CD4-positive, alpha-beta T cell treated with Interleukin-12 subunit alpha and Interleukin-12 subunit beta, for 1 hour (primary cell): ENCODE measurements at places on chromosomes 1 and 21.

- DNase-seq, result no peak
Measured at GRCh38 chr21:22961258-22961657, 1963.0 kb downstream of the NCAM2 start.

DNA sequence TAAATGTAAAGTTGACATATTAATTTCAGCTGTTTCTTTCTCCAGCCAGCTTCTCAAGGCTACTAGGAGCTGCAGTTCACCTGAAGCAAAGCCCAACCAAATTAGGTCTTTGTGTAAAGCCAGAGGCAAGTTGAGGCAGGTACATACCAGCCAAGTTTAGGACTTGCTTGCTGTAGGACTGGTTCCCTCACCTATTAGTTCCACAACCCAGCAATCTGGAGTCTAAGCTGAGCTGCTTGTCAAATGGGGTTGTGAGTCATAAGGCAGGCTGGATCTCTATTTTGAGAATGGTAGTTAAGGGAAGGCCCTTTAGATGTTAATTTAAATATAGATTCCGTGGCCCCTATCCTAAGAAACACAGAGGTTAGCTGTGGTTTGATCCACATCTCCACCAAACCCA lies 7.6 kb upstream of the FLG2 start:
- no peak for DNase-seq

GRCh38 chr1:87333692-87334347 lies 5.1 kb downstream of the LMO4 start:
- DNase-seq, result peak; percentile 46

DNA sequence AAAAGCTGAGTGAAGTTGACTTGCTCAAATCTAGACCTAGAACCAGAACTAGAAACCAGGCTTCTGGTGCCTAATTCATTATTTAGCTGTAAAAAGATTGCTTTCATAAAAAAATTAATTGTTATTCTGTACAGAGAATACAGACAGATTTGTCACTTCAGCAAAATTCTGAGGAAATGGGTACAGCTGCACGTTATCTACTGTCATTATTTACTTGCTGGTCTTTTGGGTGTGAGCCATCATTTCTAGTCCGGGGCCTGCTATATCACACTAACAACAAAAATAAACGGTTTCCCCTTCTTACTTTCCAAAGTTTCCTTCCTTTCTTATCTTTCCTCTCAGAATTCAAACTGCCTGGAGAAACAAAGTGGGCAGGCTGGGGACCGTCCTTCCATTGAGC lies 68.3 kb downstream of the PTGER3 start:
- DNase-seq, result no peak

DNA sequence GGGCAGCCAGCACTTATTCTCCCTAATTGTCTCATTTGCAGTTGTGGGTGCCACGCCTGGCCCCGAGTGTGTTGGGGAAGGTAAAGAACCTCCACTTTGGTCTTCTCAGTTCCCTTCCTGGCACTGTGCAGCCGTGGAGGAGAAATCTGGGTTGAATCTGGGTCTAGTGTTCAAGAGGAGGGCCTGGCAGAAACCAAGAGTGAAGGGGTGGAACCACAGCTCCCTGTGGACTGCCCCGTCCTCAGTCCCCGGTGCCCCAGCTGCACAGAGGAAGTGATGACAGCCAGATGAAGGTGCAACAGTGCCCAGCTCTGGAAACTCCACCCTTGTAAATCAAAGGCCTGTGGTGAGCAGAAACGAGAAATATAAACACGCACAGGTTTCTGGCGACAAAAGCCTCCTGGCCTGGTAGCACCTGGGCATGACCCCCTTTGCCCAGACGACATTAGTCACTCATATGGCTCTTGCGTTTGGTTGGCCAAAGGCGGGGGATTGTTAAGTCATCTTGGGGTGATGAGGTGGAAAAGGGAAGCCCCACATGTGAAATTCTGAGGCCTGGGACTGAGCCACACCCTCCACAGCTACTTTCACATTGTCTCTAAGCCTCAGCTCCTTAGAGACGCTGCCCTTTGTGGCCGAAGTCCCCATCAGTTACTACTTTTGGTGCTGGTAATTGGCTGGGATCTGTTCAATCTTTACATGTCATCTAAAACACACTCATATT lies 4.2 kb upstream of the ECE1 start:
- DNase-seq, result peak; percentile 95

GRCh38 chr1:147492207-147492606 lies 49.1 kb upstream of the BCL9 start:
- DNase-seq, result no peak

DNA sequence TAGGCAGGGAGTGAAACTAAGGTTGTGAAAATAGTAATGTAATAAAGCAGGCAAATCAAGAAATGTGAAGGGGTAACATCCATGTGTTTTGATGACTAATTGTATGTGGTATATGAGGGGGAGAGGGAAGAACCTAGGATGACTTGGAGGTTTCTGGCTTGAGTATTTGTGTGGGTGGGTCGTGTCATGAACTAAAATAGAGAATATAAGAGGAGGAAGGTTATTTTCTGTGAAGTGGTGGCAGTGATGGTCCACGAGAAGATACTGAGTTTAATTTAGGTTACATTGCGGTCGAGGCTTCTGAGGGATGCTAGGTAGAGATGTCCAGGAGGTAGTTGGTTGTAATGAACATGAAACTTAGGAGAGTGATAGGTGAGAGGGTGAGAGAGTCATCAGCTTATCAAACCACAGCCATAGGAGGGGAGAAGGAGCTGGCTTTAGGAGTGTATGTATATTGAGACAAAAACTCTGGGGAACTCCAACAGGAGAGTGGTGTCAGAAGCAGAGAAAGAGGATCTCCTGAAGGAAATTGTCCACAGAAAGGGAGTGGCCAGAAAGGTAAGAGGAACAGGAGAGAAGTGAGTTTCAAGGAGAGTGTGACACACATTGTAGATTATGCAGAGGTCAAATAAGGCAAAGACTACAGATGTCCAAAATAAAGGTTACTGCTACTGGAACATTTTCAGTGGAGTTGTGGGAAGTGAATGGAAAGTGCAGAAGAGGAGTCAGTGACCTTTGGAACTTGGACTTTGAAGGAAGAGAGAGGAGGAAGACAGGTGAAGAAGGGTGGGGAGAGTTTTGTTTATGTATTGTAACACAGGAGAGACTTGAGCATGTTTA lies 89.0 kb upstream of the MACF1 start:
- DNase-seq, result no peak
